Endothelial cell of umbilical vein (primary cell): ENCODE measurements at places on chromosomes 1 and 21. TPM values are rescaled to one million over a fixed set of nuclear protein-coding genes. Genes with fewer than 3 reads are reported as not detected.

Gene FALEC
- total RNA-seq = not detected in 2 replicates

Gene CSF3R
- not detected in 2 replicates for total RNA-seq

Gene HTR6
- total RNA-seq = not detected in 2 replicates

Gene TRPM2
- total RNA-seq = not detected in 2 replicates

Gene CTBS
- total RNA-seq = 10.7 and 14.3 TPM in 2 replicates

Gene CLEC20A
- total RNA-seq = not detected in 2 replicates

Gene CFAP107
- not detected in 2 replicates for total RNA-seq

Gene OR2T11
- not detected in 2 replicates for total RNA-seq

Gene EXTL2
- total RNA-seq = 29.2 and 30.7 TPM in 2 replicates

Gene ADAMTS5
- total RNA-seq = not detected in 2 replicates

Gene LCE1E
- total RNA-seq = not detected in 2 replicates

Gene MR1
- 1.1 and 1.3 TPM in 2 replicates for total RNA-seq

Gene MRPS21
- 73.0 and 76.7 TPM in 2 replicates for total RNA-seq

Gene ADAMTSL4
- 0.37 and 0.73 TPM in 2 replicates for total RNA-seq

Gene CACHD1
- 8.7 and 9.3 TPM in 2 replicates for total RNA-seq
